Regular cardiac myocyte (primary cell): ENCODE measurements at places on chromosomes 4 and X. TPM values are rescaled to one million over a fixed set of nuclear protein-coding genes. Genes with fewer than 3 reads are reported as not detected.

The TLR3 gene
- 3.6 and 7.0 TPM in 2 replicates for total RNA-seq

The MAGEA1 gene
- total RNA-seq, result not detected in 2 replicates

The TASL gene
- not detected in 2 replicates for total RNA-seq

The SUPT20HL1 gene
- under 0.01 TPM in 1 of 2 replicates, not detected in the other for total RNA-seq

The MAGEA2B gene
- total RNA-seq, result not detected in 2 replicates

The ASMT gene
- total RNA-seq, result not detected in 2 replicates

The ADAD1 gene
- not detected in 2 replicates for total RNA-seq

The CXCL10 gene
- under 0.01 and 0.28 TPM in 2 replicates for total RNA-seq

The LINC00632 gene
- total RNA-seq, result 5.2 and 5.4 TPM in 2 replicates

The MMRN1 gene
- total RNA-seq, result 3.4 and 3.8 TPM in 2 replicates

The IGBP1 gene
- 44.3 and 87.1 TPM in 2 replicates for total RNA-seq

The SLC2A9 gene
- 2.1 and 3.4 TPM in 2 replicates for total RNA-seq

The DACH2 gene
- total RNA-seq, result under 0.01 TPM in 1 of 2 replicates, not detected in the other

The GUCY1A1 gene
- 0.19 and 0.28 TPM in 2 replicates for total RNA-seq

The GRSF1 gene
- 84.0 and 124 TPM in 2 replicates for total RNA-seq

The CT45A3 gene
- total RNA-seq, result not detected in 2 replicates

The PHEX gene
- total RNA-seq, result under 0.01 TPM in 2 replicates

The RTL3 gene
- total RNA-seq, result 0.19 and 0.28 TPM in 2 replicates

The GPC3 gene
- 0.19 and 12.4 TPM in 2 replicates for total RNA-seq

The CFAP99 gene
- not detected in 2 replicates for total RNA-seq

The TMPRSS11F gene
- total RNA-seq, result not detected in 2 replicates

The ADGRL3 gene
- 5.0 and 14.1 TPM in 2 replicates for total RNA-seq

The CPLX1 gene
- total RNA-seq, result not detected in 2 replicates

The OTUD6A gene
- not detected in 2 replicates for total RNA-seq

The LRRC66 gene
- 0.28 and 0.38 TPM in 2 replicates for total RNA-seq

The TMPRSS11B gene
- not detected in 2 replicates for total RNA-seq

The SCML2 gene
- total RNA-seq, result 0.56 and 1.3 TPM in 2 replicates

The PAGE1 gene
- total RNA-seq, result not detected in 2 replicates

The MAGEE2 gene
- total RNA-seq, result not detected in 2 replicates

The ARHGAP24 gene
- 42.6 and 47.4 TPM in 2 replicates for total RNA-seq

The EXOC1L gene
- not detected in 2 replicates for total RNA-seq

The BTC gene
- under 0.01 and 0.28 TPM in 2 replicates for total RNA-seq

The GPRASP1 gene
- total RNA-seq, result 1.5 and 7.3 TPM in 2 replicates

The CXorf38 gene
- 9.6 and 12.5 TPM in 2 replicates for total RNA-seq

The GPR119 gene
- not detected in 2 replicates for total RNA-seq

The F9 gene
- not detected in 2 replicates for total RNA-seq

The FANCB gene
- total RNA-seq, result 5.4 and 13.4 TPM in 2 replicates

The PWWP3B gene
- total RNA-seq, result under 0.01 and 0.28 TPM in 2 replicates

The RNF212 gene
- 0.77 and 1.7 TPM in 2 replicates for total RNA-seq

The ODAM gene
- not detected in 2 replicates for total RNA-seq

The KIAA1210 gene
- total RNA-seq, result not detected in 2 replicates

The ARHGEF9 gene
- total RNA-seq, result 11.3 and 23.1 TPM in 2 replicates

The GDPD2 gene
- total RNA-seq, result under 0.01 TPM in 1 of 2 replicates, not detected in the other

The SPANXA1 gene
- not detected in 2 replicates for total RNA-seq

The CSAG1 gene
- total RNA-seq, result not detected in 2 replicates

The NALF2 gene
- under 0.01 TPM in 2 replicates for total RNA-seq

The VSIG4 gene
- total RNA-seq, result not detected in 2 replicates

The NONO gene
- total RNA-seq, result 307 and 422 TPM in 2 replicates

The SHROOM2 gene
- 0.19 and 0.28 TPM in 2 replicates for total RNA-seq

The CYBB gene
- under 0.01 TPM in 2 replicates for total RNA-seq

The RAB41 gene
- not detected in 2 replicates for total RNA-seq

The SLC49A3 gene
- total RNA-seq, result 2.5 and 5.1 TPM in 2 replicates

The BEND4 gene
- not detected in 2 replicates for total RNA-seq

The FABP2 gene
- under 0.01 TPM in 1 of 2 replicates, not detected in the other for total RNA-seq

The PCDH19 gene
- total RNA-seq, result under 0.01 TPM in 2 replicates
